ENCODE measurements at places on chromosomes 2 and 18.
A peak's percentile ranks its signal among the peaks of the same experiment; 100 is the strongest.

GRCh38 chr2:156399950-156400705 is 36.1 kb upstream of the GPD2 start:
- peak; percentile 61 for DNase-seq

- no peak for DNase-seq
These were observed 705.4 kb upstream of the RAB6C start for GRCh38 chr2:129274038-129274415.

- DNase-seq: no peak
These were observed 3.8 kb downstream of the RBFA start for GRCh38 chr18:80037869-80038630.

GRCh38 chr2:157221394-157221988 is 36.0 kb upstream of the GALNT5 start:
- DNase-seq: no peak

DNA sequence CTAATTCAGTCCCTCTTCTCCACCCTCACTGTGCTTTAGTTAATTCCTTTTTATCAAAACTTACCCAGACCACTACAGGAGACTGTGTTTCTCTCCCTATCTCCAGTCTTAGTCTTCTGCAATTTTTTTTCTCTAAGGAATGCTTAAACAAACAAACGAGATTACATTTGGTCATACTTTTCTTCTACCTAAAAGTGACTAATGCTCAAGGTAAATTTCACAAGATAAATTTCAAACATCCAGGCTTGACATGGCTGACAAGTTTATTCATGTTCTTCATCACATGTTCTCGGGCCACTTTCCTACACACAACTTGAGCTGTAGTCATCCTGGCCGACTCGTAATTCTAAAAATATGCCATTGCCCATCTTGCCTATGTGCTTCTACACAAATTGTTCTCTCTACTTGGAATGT is 23.2 kb upstream of the ACSL3 start:
- no peak for DNase-seq

GRCh38 chr2:222594679-222595078 is 61.2 kb downstream of the FARSB start:
- no peak for DNase-seq

DNA sequence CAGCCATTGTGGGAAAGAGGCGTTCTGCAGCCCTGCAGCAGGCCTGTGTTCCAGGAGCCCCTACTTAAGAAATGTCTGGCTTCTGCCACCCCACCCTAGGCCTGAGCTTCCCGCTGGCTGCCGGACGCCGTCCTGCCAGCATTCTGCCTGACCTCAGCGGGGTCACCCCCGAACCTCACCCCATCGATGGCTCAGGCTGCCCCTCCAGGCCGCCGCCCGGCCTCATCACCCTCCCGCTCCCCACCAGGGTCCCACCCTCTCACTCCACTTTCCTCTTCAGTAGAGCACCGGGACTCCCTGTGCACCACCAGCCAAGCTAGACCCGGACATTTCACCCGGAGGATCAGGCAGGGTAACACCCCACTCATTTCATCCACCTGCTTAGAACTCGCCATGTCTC is 73.6 kb upstream of the SALL3 start:
- DNase-seq: no peak

DNA sequence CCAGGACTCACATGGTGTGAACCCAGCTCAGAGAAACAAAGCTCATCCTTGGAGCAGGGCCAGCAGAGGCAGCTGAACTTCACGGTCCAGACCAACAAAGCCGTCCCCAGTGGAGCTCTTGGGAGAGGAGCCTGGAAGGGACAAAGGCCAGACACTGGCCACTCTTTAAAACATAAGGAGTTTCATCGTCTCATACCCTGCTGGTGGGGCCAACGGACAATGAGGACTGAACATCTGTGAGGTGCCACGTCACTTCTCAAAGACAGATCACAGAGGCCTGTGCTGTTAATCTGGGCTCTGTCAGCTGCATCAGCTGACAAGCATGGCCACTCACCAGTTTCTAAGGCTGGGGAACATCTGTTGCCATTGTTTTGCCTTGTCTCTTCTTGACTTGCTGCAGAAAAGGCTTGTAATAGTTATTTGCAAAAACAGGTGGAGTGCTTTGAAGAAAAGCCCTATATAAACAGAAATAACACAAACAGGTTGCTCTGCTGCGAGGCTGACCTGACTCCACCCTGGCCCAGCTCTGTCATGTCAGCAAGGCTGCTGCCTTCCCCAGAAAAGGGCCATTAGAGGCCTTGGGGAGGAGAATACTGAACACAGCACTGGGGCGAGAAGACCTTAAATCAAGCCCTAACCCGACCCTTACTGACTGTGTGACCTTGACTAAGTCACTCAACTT is 68.1 kb upstream of the DAPL1 start:
- DNase-seq: no peak

DNA sequence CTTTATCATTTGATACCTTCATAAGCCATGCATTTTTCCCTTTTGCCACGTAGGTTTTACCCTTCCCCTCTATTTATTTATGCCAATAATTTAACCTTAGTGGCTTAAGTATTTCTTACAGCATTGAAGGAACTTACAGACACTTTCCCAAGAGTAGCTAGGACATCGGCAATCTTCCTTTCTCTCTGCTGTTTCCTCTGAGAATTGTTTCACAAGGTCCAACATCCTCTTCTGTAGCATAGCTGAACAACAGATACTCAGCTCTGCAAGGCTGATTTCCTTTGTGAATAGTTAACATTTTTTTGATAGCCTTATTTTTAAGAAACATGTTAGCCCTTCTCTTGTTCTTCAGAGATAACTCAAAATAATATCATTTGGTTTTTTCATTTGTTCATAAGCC is 1.1 kb upstream of the GCA start:
- no peak for DNase-seq

GRCh38 chr2:85250045-85250444 is 77.7 kb downstream of the TGOLN2 start:
- no peak for DNase-seq

DNA sequence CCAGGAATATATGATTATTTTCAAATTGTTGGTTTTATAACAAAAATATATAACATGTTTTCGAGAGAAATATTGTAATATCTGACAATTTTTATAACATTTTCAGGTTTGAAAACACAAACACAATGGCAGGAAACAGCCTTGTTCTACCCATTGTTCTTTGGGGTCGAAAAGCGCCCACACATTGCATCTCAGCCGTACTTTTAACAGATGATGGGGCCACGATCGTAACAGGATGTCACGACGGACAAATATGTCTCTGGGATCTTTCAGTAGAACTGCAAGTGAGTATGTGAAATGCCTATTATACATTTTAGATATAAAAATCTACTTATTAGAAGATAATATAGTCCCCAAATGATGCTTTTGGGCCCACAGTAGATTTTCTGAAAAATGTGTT is 21.2 kb downstream of the WDR7 start:
- no peak for DNase-seq

GRCh38 chr2:165793161-165793778 is 777 bp downstream of the GALNT3 start:
- no peak for DNase-seq

GRCh38 chr2:19890104-19890503 is 11.7 kb downstream of the TTC32 start:
- no peak for DNase-seq

DNA sequence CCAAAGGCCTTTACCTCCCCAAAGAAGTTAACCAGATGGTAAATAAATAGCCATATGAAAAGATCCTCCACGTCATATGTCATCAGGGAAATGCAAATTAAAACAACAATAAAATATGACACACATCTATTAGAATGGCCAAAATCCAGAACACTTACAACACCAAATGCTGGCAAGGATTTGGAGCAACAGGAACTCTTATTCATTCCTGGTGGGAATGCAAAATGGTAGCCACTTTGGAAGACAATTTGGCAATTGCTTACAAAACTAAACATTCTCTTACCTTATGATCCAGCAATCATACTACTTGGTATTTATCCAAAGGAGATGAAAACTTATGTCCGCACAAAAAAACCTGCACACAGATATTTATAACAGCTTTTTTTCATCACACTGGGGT is 1.3 kb upstream of the TANK start:
- no peak for DNase-seq

- no peak for DNase-seq
These were observed 128.5 kb downstream of the MEIS1 start for GRCh38 chr2:66563473-66563872.

- no peak for DNase-seq
These were observed 261.9 kb upstream of the SIX3 start for GRCh38 chr2:44679584-44679983.

DNA sequence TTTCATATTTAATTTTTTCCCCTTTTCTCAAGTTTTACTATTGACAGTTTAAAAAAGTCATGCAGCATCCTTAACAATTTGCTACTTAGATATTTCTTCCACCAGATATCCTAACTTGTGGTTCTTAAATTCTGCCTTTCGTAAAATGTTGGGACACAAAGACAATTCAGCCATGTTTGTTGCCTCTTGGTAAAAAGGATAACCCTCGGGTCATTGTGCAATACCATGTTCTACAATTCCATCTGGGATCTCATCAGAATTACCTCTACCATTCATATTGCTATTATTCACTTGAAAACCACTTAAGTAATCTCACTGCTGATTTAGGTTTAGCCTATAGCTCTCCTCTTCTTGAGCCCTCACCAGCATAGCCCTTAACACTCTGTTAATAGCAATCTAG is 13.2 kb upstream of the REG1B start:
- no peak for DNase-seq

DNA sequence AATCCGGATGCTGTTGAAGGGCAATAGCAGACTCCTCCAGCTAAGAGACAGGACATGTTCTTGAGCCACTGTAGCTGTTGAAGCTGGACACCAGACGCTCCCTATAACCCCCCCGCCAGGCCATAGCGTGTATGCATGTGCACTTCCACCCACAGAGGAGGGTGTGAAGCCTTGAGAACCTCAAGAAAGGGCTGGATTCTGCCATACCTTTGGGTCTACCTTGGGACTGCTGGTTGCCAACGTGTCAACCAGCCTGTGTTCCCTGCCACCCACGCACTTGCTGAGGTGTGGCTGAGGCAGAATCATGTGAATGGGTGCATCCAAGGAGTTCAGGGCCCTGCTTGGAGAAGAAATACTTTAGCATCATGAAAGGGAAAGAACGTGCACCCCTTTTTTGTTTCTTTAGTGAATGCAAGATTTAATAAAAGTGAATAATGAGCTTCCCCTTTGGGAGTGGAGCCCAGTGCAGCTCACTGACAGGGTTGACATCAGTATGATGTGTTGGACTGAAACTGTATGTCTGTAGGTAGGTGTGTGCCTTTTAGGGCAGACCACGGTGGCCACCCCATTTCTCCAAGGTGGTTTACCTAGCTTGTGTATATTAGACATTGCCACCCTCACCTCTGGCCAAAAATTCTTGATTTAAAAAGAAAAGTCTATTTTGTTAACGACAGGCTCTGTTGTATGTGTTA is 198.3 kb downstream of the MGAT5 start:
- DNase-seq: no peak

- DNase-seq: no peak
These were observed 6.9 kb downstream of the ZNF24 start for GRCh38 chr18:35337286-35337685.

DNA sequence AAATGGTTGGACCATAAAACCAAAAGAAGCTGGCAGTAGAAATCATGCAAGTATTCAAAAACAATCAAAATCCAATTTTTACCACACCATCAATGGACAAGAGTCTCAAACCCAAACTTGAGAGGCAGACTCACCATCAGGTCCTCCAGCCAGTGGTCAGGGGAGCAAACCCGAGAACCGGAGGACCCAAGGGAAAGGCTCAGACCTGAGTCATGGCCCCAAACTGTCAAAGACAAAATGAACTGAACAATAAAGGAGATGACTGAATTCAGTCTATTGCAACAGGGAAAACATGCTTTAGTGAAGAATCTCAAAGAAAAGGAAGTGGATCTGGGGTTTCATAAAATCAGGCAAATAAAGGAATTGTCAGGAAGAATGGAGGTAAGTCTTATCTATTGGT is 150.7 kb upstream of the MGAT5 start:
- no peak for DNase-seq

DNA sequence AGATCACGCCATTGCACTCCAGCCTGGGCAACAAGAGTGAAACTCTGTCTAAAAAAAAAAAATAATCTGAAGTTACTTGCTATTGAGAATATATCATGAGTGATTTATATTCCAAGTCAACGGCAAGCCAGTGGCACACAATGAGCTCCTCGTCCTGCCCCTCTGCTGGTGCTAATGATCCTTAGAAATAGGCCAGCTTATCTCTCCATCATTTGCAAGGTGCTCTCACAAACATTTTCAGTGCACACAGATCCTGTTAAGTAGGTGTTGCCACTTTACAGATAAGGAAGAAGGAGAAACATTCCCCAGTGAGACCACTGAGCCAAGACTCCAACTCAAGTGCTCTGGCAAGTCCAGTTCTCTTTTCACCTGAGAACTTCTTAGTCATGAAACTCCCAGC is 91.3 kb upstream of the GPR45 start:
- no peak for DNase-seq

GRCh38 chr2:38925982-38926381 is 36.3 kb downstream of the ARHGEF33 start:
- DNase-seq: no peak

DNA sequence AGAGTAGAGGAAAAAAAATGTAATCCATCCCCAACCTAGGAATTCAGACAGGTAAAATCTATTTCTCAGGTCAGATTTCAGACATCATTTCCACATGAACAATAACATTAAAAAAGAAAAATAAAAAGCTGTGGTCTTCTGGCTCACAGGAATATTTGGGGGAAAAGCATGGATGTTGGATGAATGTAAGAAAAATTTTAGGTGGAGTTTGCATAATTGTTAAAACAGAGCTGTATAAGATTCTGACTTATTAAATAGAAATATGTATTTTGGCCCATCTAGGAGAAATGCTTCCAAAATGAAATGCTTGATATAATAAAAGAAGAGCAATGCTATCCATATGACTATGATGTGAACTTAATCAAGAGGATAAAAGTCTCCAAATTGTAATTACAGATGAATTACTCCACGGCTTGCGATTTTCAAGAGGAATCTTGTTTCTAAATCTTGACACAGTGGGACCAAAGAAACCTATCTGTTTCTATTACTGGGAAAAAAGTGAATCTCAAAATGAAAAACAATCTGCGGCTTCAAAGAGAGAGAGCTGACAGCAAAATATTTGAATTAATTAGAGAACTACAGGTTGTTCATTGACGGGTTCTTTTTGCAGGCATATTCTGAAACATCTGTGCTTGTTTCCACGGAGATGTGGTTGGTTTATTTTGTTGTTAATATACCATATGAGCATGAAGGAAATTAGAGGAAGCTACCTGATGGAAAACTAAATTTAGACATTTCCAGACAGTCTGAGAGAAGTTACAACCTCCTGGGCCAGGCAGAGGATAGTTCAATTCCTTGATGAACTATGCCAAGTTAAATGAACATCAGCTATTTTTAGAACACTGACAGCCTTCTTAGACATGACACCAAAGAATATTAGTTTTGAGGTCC is 468.7 kb downstream of the PID1 start:
- DNase-seq: no peak

- DNase-seq: no peak
These were observed 80.0 kb downstream of the ETAA1 start for GRCh38 chr2:67476809-67477790.

DNA sequence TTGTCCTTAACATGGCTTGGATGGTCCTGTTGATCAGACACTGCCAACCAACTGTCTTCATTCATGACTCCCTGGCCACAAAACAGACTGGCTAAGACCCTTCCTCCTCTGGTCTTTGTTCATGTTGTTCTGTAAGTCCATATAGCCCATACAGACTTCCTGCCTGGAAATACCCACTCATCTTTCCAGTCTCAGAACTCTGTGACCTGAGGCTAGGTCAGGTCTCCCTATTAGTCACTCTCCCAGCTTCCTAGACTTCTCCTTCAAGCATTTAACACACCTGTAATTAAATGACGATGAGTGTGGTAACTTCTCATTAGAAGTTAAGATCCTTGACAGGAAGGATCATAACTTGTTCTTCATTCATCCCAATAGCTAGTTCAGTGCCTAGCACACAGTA is 56.3 kb downstream of the CCDC93 start:
- no peak for DNase-seq
